ENCODE measurements at places on chromosomes 2 and 18. TPM values are rescaled to one million over a fixed set of nuclear protein-coding genes. Genes with fewer than 3 reads are reported as not detected.

The MARCHF4 gene
- 4.0 TPM for total RNA-seq

The LIPG gene
- 78.8 TPM for total RNA-seq

The FOXD4L1 gene
- total RNA-seq: 0.40 TPM

The NETO1 gene
- under 0.01 TPM for total RNA-seq

The COBLL1 gene
- 53.7 TPM for total RNA-seq

The SPATA3 gene
- not detected for total RNA-seq

The LYG2 gene
- not detected for total RNA-seq

The ASB18 gene
- total RNA-seq: not detected

The RBKS gene
- total RNA-seq: 3.8 TPM

The SLC38A11 gene
- not detected for total RNA-seq

The SGPP2 gene
- total RNA-seq: 5.3 TPM

The ALMS1 gene
- total RNA-seq: 6.6 TPM

The SERPINB4 gene
- total RNA-seq: 0.35 TPM

The LRP1B gene
- 5.0 TPM for total RNA-seq

The GNAL gene
- total RNA-seq: 29.3 TPM

The GAL3ST2 gene
- total RNA-seq: not detected

The PRADC1 gene
- 11.5 TPM for total RNA-seq

The CCDC141 gene
- not detected for total RNA-seq

The RAX gene
- not detected for total RNA-seq

The TUBA4B gene
- not detected for total RNA-seq
